ENCODE measurements at places on chromosomes 4 and X.

DNA sequence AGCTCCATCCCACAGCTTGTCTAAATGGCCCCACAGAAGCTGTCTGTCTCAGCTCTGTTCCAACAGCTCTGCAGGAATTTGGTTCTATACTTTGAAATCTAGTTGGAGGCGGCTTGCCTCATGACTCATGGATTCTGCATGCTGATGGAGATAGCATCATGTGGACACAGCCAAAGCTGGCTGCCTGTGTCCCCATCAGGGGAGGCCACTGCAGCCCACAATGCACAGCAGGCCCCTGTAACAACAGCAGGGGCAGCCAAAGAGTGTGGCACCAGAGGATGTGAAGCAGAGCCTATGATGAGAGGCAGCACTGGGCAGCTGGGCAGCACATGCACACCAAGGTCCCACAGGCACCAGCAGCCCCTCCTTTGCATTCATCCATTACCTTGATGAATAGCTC lies 67.2 kb downstream of the DCAF12L1 start:
- DNase-seq = no peak

GRCh38 chr4:124123721-124124120 lies 588.8 kb downstream of the ANKRD50 start:
- no peak for DNase-seq

- DNase-seq = no peak
Measured at GRCh38 chr4:3481783-3482393, 18.8 kb downstream of the DOK7 start.

GRCh38 chrX:47498411-47498810 lies 15.4 kb upstream of the ZNF41 start:
- no peak for DNase-seq

- no peak for DNase-seq
Measured at GRCh38 chr4:26782830-26783202, 77.8 kb upstream of the STIM2 start.

DNA sequence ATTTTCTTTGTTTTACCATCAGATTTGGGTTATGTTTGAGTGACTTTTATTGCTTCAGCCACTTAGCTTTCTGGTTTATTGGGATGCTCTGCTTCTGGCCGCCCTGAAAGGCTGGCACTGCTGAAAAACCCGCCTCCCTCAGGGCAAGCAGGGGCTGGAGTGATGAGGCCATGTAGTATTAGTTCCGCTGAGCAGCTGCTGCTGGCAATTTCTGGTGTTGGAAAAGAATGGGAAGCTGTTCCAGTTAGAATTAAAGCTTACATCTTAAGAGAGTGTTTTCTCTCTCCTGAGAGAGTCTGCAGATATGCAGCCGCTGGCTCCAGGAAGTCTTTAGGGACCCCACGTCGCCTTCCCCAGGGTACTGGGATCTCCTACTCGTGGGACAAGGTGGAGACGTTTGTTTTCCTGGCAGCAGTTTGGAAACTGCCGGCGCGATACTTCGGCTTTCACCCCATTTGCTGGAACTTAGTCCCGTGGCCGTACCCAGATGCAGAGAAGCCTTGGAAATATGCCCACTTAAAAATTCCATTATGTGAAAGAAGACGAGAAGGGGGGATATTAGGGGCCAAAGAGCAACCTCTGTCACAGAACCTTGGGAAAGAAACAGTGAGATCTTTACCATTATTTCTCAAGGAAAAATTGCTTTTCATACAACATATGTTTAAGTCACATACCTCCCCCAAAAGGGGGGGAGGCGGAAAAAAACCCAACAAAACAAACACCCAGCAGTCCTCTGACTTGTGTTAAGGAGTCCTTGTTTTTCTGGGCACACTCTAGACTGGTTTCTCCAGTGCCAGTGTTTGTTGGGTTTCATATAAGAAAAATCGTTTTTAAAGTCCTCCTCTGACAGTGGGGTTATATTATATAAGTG lies 72.6 kb downstream of the TMEM131L start:
- DNase-seq = no peak

- no peak for DNase-seq
Measured at GRCh38 chrX:39591099-39591498, 506.7 kb downstream of the BCOR start.
